ENCODE measurements at places on chromosomes 2 and 18.
A peak's percentile ranks its signal among the peaks of the same experiment; 100 is the strongest.

DNA sequence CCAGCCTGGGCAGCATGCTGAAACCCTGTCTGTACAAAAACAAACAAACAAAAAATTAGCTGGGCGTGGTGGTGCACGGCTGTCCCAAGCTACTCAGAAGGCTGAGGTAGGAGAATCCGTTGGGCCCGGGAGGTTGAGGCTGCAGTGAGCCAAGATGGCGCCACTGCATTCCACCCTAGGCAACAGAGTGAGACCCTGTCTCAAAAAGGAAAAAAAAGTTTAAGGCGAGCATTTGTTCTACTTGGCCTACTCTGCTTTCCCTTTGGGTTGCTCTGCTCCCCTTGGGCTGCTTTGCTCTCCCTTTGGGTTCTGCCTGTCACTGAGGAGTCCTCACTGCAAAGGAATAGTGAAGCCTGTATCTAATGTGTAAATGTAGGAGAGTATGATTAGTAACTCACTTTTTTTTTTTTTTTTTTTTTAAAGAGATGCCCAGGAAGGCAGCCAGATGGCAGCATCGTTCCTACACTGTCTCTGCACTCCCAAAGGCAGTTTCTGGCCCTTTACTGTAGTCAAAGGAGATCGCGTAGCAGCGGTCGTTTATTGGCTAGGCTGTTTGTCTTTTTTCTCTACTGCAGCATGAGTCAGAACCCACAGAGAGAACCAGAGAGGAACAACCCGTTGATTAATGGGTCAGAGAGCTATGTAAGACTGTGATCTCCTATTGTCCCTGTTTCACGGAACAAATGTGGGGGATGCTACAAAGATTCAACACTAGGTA, 118.3 kb upstream of the CWC22 start:
- peak; percentile 82 for DNase-seq

GRCh38 chr2:146451972-146452371, 1392.9 kb upstream of the ACVR2A start:
- no peak for DNase-seq

- no peak for DNase-seq
Measured at GRCh38 chr2:18445433-18446320, 114.8 kb downstream of the RDH14 start.

DNA sequence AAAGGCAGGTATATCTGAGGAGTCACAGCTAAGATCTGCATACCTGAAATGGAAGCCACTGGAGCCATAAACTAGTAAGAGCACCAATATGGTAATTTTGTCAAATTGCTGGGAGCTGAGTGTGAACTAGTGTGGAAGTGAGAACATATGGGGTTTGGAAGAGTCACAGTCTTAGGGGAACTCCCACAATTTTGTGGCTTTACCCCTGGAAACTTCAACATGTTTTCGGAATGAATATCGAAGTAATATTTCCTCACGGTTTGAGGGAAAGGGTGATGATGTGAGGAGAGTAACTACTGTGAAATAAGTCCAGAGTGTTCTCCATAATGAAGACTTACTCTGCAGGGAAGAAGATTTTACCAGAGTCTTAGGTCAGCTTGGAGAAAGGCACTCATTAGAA, 565.9 kb downstream of the RIT2 start:
- no peak for DNase-seq

- DNase-seq: no peak
Measured at GRCh38 chr2:199581935-199582360, 124.2 kb upstream of the SATB2 start.

- no peak for DNase-seq
Measured at GRCh38 chr2:54925022-54925421, 125.2 kb downstream of the RTN4 start.

DNA sequence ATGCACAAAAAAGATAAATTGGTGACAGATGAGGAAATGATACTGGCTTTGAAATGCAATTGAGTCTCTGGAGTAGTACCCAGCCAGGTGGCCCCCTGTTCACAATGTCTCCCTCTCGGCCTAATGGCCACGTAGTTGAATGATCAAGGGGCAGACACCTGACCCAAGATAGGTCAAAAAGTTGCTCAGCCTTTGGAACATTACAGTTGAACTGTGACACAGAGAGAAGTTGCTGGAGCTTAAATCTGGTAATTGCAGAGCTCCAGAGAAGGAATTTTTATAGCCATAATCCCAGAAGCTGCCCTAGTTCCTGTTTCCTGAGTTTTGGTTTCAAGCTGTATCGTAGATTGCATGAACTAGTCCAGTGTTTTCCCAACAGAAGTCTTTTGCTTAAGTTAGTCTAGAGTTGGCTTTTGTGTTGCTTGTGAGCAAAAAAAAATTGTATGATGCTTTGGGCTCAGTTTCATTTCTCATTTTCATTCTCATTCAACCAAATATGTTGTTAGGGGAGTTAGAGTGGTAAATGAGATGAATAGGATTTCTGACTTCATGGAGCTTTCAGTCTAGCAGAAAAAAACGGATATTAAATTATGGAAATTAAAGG, 117.9 kb downstream of the CSRNP3 start:
- no peak for DNase-seq

GRCh38 chr18:8763611-8764010, 58.3 kb downstream of the MTCL1 start:
- no peak for DNase-seq

DNA sequence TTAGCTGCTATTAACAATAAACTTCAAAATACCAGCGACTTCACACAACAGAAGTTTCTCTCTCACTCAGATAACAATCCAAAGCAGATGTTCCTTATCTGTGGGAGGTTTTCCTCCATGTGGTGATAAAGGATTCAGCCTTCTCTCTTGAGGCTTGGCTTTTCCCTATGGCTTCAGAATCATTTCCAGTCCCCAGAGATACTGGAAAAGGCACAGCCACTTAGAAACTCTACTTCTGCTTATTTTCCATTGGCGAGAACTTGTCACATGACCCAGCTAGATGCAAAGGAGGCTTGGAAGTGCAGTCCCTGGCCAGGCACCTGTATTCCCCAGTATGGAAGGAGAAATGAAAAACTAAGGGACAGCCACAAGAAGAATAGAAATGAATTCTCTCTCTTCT, 344.8 kb downstream of the MTX2 start:
- no peak for DNase-seq

DNA sequence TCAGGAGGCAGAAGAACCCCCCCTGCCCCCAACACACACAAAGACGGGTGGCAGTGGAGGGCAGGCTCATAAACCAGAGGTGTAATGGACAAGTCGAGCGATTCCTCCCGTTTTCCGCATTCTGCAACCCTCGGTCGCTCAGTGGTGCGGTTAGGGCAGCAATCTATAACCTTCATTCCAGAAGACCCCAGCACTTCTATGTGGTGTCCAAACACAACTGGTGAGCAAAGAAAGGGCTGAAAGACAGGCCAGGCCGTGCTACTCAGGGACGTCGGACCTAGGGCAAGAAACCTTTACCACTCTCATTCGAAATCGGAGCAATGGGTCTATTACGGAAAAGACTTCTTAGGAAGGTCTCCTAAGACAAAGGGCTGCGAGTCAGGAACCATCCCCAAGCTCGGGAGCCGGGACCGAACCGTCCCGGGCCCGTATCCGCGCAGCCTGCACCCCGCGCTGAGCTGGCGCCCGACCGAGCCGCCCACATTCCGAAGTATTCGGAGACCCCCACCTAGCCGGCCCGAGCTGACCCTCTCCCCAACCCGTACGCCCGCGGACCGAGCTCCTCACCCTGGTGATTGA, 568 bp downstream of the ARL5A start:
- peak; percentile 30 for DNase-seq

GRCh38 chr2:52404866-52405265, 1362.7 kb upstream of the CHAC2 start:
- DNase-seq: no peak

DNA sequence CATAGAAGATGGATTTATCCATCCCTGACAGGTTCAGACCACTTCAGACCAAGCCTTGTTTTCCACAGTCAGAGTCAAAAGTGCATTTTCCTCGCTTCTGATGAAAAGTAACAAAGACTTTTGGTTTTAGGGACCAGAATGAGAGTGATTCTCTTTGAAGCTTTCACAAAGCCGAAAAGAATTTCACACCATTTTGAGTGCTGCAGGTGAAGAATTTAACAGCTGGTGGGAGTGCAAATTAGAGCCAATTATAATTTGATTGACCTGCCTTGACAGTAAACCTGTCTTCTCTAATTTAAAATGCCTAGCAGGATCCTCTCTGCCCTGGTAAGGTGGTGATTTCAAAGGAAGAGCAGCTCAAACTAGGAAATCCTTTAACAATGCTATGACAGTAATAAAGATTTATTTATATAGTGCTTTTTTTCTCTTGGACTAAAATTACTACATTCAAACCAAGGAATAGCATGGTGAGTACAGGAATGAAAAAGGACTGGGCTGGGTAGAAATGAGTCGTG, 241.6 kb downstream of the HRH4 start:
- DNase-seq: no peak

DNA sequence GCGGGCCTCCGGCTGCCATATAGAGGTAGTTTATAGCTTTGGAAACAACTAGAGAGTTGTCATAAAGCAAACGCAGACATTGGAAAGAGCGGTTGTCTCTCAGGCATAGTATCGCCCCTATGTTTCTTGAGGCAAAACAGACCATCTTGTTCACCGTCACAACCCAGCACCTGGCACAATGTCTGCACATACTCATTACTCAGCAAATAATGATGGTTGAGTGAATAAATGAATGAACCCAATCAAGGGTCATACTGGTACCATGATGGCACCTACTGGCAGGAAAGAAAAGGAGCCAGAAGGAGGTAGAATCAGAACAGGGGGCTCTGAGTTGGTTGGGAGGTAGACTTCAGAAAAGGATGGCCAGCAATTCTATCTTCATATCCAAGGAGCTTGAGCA, 118.5 kb downstream of the ANTXR1 start:
- DNase-seq: no peak

- no peak for DNase-seq
Measured at GRCh38 chr18:13455471-13455870, 236.9 kb downstream of the LDLRAD4 start.

GRCh38 chr2:240564561-240565332, 3.5 kb upstream of the RNPEPL1 start:
- DNase-seq: peak; percentile 67

DNA sequence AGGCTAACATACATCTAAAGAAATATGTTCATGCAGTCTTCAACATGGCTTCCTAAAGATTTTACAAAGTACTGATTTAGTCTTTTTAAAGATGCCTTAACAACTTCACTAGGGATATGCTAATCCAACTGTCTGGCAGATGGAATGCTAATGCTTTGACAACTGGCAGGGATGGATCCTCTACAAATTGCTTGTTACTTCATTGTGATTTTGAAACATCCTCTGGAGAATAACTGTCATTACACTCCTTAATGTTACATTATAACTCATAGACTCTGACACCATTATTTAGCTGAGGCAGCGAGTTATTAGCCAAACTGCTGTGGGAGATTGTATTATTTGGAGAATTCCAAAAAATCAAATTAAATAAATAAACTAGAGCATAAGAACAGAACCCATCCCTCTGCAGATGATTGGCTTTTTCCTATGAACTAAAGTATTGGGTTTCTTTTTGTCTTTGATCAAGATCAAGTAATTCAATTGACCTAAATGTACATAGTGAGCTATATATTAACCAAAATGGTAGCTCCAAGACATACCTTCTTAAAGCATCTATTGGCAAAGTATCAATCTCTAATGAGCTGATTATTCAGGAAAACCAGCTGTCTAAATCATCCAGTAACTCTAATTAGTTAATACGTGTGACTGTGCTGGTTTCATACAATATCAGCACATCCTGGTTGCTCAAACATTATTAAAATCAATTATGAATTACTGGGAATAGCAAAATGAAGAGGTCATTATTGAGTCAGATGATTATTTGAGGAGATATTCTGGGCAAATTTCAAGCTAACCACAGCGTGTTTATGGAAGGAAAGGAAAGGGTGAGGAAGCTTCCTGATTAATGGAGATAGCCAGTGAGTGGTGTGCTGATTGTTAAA, 321.3 kb upstream of the TFPI start:
- DNase-seq: no peak

GRCh38 chr2:24469148-24469650, 21.9 kb upstream of the NCOA1 start:
- no peak for DNase-seq

- no peak for DNase-seq
Measured at GRCh38 chr2:201960305-201960704, 73.3 kb upstream of the FZD7 start.

DNA sequence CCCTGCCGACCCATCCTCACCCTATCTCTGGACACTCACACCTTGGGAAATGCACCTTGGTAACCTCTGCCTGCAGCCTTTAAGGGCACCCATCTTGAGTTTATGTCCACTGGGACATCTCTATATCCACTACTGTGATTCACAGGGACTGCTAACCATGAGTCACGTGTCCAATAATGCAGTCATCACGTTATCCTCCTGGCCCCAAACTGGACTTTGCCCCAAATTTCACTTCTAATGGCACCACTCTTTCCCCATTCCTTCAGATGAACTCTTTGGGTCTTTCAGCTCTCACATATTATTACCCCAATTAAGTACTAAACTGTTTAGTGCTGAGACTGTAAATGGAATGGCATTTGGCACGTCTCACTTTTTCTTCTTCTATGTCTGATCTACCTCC, 71.2 kb upstream of the TMEM200C start:
- DNase-seq: no peak

DNA sequence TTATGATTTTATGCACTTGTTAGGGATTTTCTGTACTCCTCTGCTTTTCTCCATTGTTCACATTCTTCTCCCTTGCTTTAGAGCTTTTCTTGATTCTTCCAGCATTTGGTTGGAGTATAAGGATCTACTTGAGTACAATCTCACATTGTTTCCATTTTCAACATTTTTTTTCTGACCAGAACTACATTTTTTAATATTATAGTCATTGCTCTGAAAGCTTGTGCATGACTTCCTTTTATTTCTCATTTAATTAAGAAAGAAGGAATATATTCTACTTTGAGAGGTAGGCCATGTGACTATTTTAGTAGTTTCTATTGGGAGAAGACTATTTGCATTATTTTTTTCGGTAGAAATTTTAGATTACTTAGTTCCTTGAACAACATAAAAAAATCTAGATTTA, 200.4 kb downstream of the TMEM247 start:
- DNase-seq: no peak

DNA sequence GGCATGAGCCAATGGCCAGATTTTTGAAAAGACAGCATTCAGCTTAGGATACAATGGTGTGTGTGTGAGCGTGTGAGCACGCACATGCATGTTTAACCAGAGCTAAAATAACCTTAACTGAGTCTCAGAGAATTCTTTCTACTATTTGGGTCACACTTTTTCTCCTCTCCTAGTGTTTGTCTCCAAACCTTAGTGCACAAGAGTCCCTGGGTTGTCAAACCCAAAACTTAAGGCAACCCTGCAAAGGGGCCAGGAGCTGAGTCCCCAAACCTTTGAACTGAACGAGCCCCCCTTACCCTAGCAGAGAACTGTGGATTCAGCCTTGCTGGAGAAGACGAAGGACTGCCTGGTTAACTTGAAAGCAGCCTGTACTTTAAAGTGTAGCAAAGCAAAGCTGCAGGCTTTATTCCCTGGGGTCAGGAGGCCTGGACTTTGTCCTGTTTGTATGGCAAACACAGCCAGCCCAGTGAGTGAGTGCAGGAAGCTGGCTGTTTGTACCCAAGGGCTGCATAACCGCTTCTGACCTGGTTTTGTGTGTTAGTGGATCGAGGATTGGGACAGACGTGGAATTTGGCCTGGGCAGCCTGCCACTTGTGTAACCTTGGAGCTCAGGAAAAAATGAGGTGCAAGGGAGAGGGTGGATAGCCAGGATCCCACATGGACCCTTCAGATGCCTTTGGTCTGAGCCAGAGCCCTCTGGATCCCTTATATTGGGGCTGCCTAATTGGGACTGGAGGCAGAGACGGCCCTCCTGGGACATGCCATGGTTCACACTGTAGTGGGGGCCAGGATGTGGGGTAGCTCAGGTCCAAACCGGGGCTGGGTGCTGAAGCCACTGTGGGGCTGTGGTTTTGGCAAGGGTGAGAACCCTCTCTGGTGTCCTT, 6.4 kb upstream of the PSMD1 start:
- DNase-seq: peak; percentile 60
